ENCODE measurements at places on chromosomes 5 and 9.

GRCh38 chr5:2877522-2877921, 126.0 kb upstream of the IRX2 start:
- no peak for DNase-seq

DNA sequence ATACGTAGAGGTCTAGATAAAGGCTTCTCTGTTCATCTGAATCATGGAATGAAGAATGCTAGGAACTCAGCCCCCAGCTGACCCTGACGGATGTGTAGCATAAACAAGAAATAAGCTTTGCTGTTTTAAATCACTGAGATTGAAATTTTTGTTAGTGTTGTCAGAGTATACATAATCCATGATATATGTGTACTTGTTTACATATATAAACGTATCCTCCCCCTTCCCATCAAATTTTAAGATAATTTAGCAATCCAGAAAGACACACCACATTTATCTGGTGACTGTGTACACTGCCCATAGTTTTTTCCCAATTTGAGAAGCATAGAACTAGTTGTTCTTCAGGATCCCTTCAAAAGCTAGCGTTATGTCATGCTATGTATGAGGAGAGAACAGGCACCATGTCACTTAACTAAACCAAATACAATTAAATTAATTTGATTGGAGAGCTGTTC, 80.8 kb upstream of the OSMR start:
- no peak for DNase-seq

GRCh38 chr9:111815285-111816070, 20.7 kb upstream of the SHOC1 start:
- no peak for DNase-seq

- no peak for DNase-seq
Measured at GRCh38 chr9:119195521-119195920, 173.7 kb downstream of the BRINP1 start.

GRCh38 chr9:22037954-22038690, 29.0 kb upstream of the CDKN2B start:
- DNase-seq: no peak

GRCh38 chr5:56207537-56207936, 25.6 kb downstream of the ANKRD55 start:
- no peak for DNase-seq

DNA sequence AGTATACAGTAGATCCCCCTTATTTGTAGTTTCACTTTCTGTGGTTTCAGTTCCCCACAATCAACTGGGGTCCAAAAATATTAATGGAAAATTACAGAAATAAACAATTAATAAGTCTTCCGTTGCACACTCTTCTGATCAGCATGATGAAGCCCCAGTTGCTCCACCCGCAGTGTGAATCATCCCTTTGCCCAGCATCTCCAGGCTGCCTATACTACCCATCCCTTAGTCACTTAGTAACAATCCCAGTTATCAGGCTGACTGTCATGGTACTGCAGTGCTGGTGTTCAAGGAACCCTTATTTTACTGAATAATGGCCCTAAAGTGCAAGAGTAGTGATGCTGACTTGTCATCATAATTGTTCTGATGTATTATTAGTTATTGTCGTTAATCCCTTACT, 28.9 kb downstream of the SHC3 start:
- DNase-seq: no peak

- DNase-seq: no peak
Measured at GRCh38 chr5:151023047-151023615, 2.7 kb downstream of the GPX3 start.

DNA sequence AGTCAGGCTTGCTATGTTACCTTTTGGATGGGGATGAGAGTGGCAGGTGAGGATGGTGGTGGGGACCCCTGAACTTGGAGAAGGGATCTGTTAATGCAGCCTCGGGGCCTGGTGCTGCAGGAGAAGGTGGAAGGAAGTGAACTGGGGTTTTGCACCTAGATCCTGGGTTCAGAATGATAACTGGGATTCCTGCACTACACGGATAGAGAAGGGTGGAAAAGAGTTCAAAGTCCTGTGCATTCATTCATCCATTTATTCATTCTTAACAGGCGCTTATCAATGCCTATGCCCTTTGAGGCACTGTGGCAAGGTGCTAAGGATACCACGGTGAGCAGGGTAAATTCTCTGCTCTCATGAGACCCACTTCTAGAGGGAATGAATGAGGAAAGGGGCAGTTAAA, 41.7 kb upstream of the TJP2 start:
- DNase-seq: no peak

DNA sequence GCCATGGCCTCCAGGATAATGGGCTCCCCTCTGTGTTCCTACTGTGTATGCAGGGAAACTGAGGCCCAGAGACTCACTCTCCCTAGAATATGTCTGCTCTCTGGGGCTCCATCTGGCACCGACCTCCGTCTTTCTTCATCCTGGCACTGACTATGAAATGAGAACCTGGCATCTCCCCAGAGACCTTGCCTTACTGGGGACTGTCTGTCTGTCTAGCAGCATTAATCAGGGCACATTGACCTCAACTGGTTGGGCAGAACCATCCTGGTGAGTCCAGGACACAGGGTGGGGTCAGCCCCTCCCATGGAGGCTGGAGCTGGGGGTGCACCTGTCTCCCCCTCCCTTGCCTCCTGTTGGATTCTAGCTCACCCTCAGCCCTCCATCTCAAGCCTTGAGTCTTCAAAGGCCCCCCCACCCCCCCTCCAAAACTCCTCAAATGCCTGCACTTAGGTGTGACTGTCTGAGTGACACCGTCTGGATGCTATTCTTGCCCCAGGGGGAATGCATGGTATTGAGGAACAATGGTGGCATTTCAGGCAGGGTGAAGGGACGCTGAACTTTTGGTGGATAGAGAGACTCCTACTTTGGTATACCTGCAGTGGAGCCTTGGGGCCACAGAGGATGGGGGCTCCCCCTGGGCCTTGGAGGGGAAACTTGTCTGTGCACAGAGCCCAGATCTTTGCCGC, 12.8 kb upstream of the PITX1 start:
- no peak for DNase-seq

DNA sequence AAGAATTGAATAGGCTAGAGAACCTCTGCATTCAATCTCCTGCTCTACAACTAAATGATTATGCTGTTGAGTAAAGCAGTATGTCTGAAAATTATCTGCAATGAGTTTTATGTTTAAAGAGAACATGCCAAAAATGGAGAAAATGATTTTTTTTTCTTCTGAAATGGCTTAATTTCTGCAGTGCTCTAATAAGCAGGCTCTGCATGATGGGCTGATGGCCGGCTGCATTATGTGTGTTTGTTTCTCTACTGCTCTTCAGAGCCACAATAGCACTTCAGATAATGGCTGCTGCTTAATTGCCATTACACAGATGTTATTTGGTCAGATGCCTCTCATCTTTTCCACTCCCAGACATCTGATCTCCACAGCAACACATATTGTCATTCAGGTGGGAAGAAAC, 286.4 kb upstream of the DMAC1 start:
- DNase-seq: no peak

GRCh38 chr5:98492258-98492657, 281.2 kb upstream of the RGMB start:
- DNase-seq: no peak

- no peak for DNase-seq
Measured at GRCh38 chr9:98054376-98054951, 2.1 kb upstream of the NANS start.

DNA sequence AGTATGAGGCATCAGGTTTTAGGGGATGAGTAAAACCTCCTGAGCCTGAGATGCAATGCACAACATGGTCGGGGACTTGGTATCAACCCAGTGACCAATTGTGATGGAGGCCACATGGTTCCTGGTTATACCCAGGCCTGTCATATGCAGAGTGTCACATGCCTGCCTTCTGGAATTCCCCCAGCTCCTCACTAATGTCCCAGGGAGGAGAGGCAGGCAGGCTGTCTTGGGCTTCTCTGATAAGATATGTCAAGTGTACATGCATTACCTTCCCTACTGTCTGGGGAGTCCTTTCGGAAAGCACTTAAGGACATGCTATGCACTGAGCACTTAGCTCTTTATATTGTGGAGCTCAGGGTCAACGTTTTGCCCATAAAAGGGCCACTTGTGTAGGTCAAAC, 14.2 kb upstream of the PALM2AKAP2 start:
- DNase-seq: no peak

DNA sequence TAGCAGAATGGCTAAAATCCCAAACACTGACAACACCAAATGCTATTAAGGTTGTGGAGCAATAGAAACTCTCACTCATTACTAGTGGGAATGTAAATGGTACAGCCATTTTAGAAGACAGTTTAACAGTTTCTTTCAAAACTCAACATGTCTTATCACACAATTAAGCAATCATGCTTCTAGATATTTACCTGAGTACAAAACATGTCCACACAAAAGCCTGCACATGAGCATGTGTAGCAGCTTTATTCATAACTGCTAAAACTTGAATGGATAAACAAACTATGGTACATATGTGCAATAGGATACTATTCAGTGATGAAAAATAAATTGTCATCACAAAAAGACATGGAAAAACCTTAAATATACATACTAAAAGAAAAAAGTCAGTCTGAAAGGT, 31.5 kb downstream of the SLC25A46 start:
- DNase-seq: no peak

- no peak for DNase-seq
Measured at GRCh38 chr5:127650022-127650421, 1.1 kb downstream of the CTXN3 start.

DNA sequence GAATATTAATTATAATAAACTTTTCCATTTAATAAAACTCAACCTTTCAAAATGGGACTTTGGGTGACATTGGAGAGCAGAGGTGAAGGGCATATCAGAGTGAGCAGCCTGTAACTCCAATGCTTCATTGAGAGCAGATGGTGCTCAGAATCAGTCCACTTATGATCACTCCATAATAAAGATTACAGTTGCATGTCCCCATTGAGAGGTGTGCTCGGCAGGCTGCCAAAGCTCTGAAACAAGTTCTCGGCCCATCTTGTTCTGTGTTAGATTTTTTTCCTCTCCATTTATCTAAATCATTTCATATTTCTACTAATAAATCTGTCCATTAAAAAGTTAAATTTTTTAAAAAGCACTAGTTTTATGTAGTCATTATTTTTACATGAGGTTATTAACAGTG, 1786.4 kb upstream of the WWC1 start:
- no peak for DNase-seq

DNA sequence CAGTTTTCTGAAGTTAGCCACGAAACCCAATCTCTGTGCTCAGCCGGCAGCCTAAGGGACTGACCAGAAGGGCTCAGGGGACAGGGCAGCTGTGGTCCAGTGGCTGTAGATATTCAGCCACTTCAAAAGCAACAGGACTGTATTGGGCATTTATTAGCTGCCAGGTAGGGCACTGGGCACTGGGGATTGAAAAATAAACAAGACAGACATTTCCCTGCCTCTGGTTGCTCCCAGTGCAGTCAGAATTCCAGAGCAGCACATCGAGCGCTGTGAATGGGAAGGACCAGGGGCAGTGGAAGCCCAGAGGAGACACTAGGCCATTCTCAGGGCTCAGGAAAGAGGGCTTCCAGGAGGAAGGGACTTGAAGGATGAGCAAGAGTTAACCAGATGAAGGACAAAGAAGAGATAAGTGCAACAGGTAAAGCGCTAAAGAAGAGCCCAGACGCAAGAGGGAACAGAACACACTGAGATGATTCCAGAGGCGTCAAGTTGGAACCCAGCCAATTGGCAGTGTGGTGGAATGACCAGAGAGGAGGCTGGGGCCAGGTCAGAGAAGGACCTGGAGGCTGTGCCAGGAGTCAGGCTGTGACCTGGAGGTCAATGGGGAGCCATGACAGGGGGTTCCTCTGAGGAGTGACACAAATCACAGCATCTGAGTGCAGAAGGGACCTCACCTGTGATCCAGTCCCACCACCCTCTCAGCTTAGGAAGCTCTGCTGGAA, 122.5 kb upstream of the ZNF618 start:
- no peak for DNase-seq

- DNase-seq: no peak
Measured at GRCh38 chr5:169742771-169743296, 105.8 kb downstream of the DOCK2 start.

GRCh38 chr5:175700991-175701390, 43.1 kb downstream of the HRH2 start:
- no peak for DNase-seq

DNA sequence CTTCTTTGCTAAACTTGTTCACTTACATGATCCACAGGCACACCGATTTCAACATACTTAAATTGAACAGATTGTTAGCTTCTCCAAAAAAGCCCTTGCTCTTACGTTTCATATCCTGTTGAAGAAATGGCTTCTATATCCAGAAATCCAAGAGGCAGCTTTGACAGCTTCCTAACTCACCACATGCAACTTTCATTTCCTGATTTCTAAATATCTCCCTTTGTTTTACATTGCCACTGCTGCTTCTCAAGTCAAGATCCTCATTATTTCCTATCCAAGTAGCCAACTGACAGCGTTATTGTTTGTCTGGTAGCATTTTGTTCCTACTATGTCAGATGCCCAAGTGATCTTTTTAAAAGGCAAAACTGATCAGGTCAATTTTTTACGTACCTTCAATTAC, 913.2 kb upstream of the TYRP1 start:
- no peak for DNase-seq

- DNase-seq: no peak
Measured at GRCh38 chr9:87731321-87731720, 5.4 kb downstream of the CTSL start.

- DNase-seq: no peak
Measured at GRCh38 chr9:113509463-113509862, 45.9 kb downstream of the RGS3 start.

DNA sequence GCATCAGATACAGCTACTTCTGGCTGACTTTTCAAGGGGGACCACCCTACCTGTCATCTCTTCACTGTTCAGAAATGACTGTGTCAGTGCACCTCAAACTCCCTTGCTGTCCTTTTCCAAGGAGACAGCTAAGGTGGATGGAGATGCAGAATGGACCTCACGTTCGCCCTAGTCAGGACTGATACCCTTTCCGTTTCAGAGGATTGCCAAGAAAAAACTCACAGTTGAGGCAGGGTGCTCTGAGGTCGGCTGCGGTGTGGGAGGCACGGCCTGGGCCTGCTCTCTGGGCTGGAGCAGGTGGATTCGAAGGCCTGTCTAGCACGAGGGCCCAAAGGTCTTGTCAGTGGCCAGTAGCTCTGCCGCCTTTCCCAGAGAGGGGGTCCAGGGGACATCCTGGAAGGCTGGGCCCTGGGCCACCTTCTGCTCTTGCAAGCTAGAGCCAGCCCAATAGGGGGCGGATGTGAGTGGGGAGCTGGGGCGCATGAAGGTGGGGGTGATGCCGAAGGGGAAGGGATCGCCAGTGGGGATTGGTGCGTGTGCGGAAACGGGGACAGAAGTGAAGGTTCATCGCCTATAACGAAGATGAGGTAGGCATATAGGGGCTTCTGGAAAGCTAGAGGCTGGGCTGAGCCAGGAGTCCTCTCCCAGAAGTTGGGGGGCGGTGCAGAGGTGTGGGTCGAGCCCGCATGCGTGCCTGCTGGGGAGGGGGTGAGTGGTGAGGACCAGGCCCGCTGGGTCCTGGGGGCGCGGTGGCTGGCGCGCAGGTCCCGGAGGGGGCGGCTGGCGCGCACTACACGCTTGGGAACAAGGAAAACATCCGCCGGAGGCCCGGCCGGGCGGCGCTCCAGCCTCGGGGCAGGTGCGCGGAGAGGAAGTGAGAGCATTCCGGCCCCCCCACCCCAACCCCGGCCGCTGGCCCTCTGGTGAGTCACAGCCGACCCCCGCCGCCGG, 2.5 kb upstream of the MSMP start:
- DNase-seq: peak; percentile 79

Measured in DND-41 (cell line).